Tibial nerve (tissue), 4 donors: ENCODE measurements at places on chromosomes 12 and 14. TPM values are rescaled to one million over a fixed set of nuclear protein-coding genes. Genes with fewer than 3 reads are reported as not detected.

SLC8A3 gene
- total RNA-seq: 1.0 TPM

IL22 gene
- not detected for total RNA-seq

PPP4R3A gene
- total RNA-seq: 88.3 TPM

SERPINA9 gene
- total RNA-seq: not detected

TMEM63C gene
- total RNA-seq: not detected

FOXA1 gene
- not detected for total RNA-seq

ANAPC5 gene
- 145 TPM for total RNA-seq

GRCh38 chr14:37013078-37013477, 159.3 kb downstream of the SLC25A21 start:
- no peaks in the 10 kb centered on the region for H3K36me3 ChIP-seq
- no peak overlapping the region for H3K27ac ChIP-seq
- no peak overlapping the region for H3K4me3 ChIP-seq
- DNase-seq: no peak
- H3K4me1 ChIP-seq: no peaks in the 10 kb centered on the region
- no peaks in the 10 kb centered on the region for H3K27me3 ChIP-seq

DNA sequence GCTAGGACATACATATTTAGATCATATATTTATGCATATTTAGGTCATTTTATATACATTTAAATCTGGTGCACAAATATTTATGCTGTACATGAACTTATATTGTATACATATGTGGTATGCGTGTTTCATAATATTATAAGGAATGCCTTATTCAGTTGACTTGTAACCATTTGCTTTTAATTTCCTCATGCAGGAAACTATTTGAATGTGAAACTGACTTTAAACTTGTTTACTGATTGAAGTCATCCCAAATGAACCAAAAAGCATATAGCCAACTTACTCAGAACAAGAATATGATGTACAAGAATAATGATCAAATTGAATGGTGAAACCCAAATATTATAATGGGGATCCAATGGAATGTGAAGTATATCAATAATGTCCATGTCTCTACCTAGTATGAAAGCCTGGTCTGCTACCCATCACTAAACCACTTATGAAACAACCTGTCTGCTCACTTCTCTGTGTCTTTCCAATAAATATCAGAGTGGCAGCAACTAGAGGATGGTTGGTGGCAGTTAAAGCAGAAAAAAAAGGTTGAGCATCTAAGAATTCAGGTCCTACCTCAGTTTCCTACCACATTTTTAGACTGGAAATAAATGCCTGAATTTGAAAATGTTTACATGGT, 38.3 kb downstream of the RPS6KA5 start:
- no peak for DNase-seq
- H3K4me3 ChIP-seq: no peak overlapping the region
- H3K36me3 ChIP-seq: no peaks in the 10 kb centered on the region
- no peaks in the 10 kb centered on the region for H3K4me1 ChIP-seq

- no peaks in the 10 kb centered on the region for H3K36me3 ChIP-seq
- no peaks in the 10 kb centered on the region for H3K4me1 ChIP-seq
- H3K27ac ChIP-seq: no peak overlapping the region
- H3K4me3 ChIP-seq: no peak overlapping the region
- H3K27me3 ChIP-seq: no peaks in the 10 kb centered on the region
These were observed 66.6 kb downstream of the FLRT2 start for GRCh38 chr14:85596562-85596961.

DNA sequence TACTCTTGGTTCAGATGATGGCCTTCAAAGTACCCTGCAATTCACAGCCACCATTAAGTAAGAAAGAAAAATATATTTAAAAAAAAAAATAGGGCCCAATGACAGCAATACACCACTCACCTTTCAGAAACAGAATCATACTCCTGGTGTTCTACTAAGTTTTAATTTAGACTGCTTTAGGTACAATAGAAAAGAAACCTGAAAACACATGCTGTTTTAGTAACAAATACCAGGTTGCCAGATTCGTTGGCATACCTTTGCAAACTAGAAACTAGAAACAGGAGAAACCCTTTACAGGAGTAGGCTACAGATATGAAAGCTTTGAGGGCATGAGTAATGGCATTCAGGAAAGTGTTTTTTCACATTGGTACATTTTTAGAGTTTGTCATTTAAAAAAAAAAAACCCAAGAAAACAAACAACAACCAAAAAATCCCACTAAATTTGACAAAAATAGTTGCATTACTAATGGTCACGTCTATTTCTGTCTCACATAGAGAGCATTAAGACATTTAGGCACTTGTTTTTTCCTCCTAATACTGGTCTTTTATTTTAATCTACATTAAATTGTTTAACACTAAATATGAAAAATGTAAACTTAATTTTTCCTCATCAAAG, 4.0 kb downstream of the SIX1 start:
- H3K36me3 ChIP-seq: no peaks in the 10 kb centered on the region
- H3K27ac ChIP-seq: no peak overlapping the region
- DNase-seq: no peak
- H3K4me3 ChIP-seq: no peak overlapping the region
- H3K27me3 ChIP-seq: peaks cover 100% of the 10 kb centered on the region

- no peak overlapping the region for H3K27ac ChIP-seq
- no peaks in the 10 kb centered on the region for H3K4me1 ChIP-seq
- no peaks in the 10 kb centered on the region for H3K27me3 ChIP-seq
- H3K36me3 ChIP-seq: no peaks in the 10 kb centered on the region
- no peak for DNase-seq
These were observed 79.8 kb downstream of the TTC9 start for GRCh38 chr14:70721542-70721941.

DNA sequence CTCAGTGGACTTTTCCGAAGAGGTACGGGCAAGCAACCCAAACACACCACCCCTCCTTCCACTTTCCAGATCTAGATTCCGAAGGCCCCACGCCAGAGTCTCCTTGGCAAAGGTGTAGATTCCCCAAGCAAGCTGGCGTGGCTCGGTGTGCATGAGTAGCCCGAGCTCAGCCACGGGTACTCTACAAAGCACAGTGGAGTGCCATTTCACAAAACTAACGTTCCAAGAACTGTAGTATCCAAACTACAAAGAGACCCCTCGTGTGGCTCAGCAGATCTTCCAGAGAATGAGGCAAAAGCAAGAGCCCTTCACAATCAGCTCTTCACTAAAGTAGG, 72.1 kb downstream of the FOXN3 start:
- peaks cover under 1% of the 10 kb centered on the region for H3K4me1 ChIP-seq
- H3K27ac ChIP-seq: no peak overlapping the region
- H3K27me3 ChIP-seq: no peaks in the 10 kb centered on the region
- H3K4me3 ChIP-seq: no peak overlapping the region

GRCh38 chr14:83372271-83372670, 1838.6 kb upstream of the SEL1L start:
- H3K27ac ChIP-seq: no peak overlapping the region
- H3K4me3 ChIP-seq: no peak overlapping the region
- H3K27me3 ChIP-seq: no peaks in the 10 kb centered on the region
- H3K36me3 ChIP-seq: no peaks in the 10 kb centered on the region
- DNase-seq: no peak
- no peaks in the 10 kb centered on the region for H3K4me1 ChIP-seq

GRCh38 chr12:3655328-3655900, 97.5 kb downstream of the CRACR2A start:
- H3K4me1 ChIP-seq: no peaks in the 10 kb centered on the region
- peaks cover 19% of the 10 kb centered on the region for H3K36me3 ChIP-seq
- no peaks in the 10 kb centered on the region for H3K27me3 ChIP-seq
- no peak overlapping the region for H3K27ac ChIP-seq
- DNase-seq: no peak
- no peak overlapping the region for H3K4me3 ChIP-seq

DNA sequence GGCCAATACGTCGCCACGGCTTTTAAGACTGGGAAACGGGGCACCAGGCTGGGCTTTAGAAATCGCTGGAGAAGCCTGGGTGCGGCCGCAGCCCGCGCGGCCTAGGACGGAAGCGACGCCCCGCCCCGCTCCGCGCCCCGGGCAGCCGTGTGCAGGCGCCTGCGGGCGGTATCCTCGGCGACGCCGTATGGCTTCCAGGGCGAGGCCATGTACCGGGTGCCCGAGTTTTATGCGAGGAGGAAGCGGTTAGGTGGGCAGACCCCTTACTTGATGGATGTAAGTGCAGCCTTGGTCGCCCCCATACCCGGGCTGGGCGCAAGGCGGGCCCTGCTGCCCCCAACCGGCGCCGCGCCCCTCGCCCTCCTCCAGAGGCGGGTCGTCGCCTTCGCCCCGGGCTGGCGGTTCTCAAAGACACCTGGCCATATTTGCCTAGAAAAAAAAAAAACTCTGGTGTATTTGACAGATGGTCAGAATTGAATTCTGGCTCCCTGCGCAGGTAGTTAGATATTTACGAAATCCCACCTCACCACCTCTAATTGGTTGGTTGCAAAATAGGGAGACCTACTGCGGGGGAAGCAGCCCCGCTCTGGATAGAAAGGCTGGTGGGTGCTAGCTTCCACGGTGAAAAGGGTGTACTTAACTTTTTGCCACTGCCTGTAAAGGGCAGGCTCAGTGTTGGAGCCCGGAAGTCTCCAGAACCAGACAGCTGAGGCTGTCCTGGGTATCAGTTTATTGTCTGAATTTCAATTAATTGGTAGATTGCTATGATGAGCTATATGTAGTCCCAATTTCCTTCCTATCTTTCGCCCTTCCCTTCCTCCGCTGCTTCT, at the start of gene PPP1R36:
TSS of gene PPP1R36 (plus strand) at position 171 of the 830 bp plus-strand sequence. CDS start at position 208, 37 bp downstream.
- H3K36me3 ChIP-seq: no peaks in the 10 kb centered on the region
- peaks cover 10% of the 10 kb centered on the region for H3K27me3 ChIP-seq
- peak within 1 kb of the TSS; percentile 72 for H3K27ac ChIP-seq
- peak within 1 kb of the TSS; percentile 51 for H3K4me3 ChIP-seq
- peaks cover 15% of the 10 kb centered on the region for H3K4me1 ChIP-seq

DNA sequence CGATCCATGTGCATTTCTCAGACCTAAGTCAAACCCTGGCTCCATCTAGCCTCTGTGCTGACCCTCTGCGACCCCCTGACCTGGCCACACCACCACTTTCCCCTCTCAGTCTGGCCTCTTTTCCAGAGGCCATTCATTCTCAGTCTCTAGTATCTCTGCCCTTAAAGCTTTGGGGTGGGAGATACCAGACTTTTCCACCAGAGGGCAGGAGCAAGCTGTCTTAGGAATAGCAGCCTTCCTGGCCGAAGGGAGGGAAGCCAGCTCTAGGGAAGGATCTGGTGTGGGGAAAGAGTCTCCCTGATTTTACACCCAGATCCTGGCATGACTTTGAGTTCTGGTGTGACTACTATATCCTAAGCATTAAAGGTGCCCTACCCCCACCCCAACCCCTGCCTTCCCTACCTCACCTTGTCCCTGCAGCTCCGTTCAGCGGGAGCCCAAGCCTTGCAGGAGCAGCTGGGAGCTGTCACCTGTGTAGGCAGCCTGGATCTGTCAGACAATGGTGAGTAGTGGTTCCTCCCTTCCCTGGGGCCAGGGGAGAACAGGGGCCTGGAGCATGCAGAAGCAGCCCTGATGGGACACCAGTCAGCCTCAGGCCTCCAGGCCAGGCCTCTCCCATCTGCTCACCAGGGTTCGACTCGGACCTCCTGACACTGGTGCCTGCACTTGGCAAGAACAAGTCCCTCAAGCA, 6.6 kb downstream of the CARMIL3 start:
- no peak overlapping the region for H3K27ac ChIP-seq
- peak; percentile 64 for DNase-seq
- H3K36me3 ChIP-seq: no peaks in the 10 kb centered on the region
- no peak overlapping the region for H3K4me3 ChIP-seq
- no peaks in the 10 kb centered on the region for H3K27me3 ChIP-seq
- no peaks in the 10 kb centered on the region for H3K4me1 ChIP-seq

GRCh38 chr12:107514887-107515445, 170.6 kb upstream of the PWP1 start:
- no peaks in the 10 kb centered on the region for H3K27me3 ChIP-seq
- H3K4me3 ChIP-seq: no peak overlapping the region
- peak overlapping the region; percentile 54 for H3K27ac ChIP-seq
- no peaks in the 10 kb centered on the region for H3K36me3 ChIP-seq
- H3K4me1 ChIP-seq: no peaks in the 10 kb centered on the region

GRCh38 chr12:77045183-77045582, 20.2 kb downstream of the E2F7 start:
- H3K4me1 ChIP-seq: no peaks in the 10 kb centered on the region
- no peak overlapping the region for H3K27ac ChIP-seq
- no peaks in the 10 kb centered on the region for H3K36me3 ChIP-seq

DNA sequence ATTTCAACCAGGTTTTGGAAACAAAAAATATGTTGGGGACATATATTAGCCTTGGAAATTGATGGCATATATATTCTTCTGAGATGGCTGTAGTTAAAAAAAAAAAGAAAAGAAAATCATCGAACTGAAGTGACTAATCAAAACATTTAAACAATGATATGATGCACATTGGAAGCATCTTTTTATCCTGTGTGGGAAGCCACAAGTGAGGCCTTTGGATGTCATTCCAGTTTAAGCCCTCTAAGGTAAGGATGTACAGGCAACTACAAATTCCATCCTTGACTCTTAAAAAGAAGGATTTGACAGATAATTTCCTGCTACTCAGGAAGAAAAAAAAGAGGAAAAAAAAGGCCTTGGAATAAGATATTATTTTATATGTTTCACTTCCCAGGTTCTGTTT, 9.6 kb upstream of the PTPRB start:
- H3K27ac ChIP-seq: no peak overlapping the region
- DNase-seq: no peak
- H3K4me1 ChIP-seq: peaks cover 5% of the 10 kb centered on the region
- H3K4me3 ChIP-seq: no peak overlapping the region
- H3K27me3 ChIP-seq: no peaks in the 10 kb centered on the region

DNA sequence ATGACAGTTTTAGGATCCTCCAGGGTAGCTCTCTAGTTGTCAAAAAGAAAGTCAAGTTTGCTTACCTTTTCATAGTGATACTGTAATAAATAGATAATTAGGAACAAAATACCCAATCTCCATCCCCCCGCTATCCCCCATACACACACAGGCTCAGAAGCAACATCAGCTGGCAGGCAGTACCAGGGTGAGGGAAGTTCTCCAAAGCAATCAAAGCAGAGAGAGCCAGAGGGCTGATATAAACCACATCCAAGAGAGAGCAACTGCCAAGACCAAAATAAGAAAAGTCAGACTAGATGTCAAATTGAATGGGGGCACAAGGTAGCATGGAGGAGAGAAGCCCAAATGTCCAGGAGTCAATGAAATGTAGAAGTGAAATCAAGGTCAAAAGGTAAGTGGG, 80.2 kb upstream of the PTPRR start:
- H3K36me3 ChIP-seq: no peaks in the 10 kb centered on the region
- DNase-seq: no peak
- no peaks in the 10 kb centered on the region for H3K4me1 ChIP-seq
- no peaks in the 10 kb centered on the region for H3K27me3 ChIP-seq

DNA sequence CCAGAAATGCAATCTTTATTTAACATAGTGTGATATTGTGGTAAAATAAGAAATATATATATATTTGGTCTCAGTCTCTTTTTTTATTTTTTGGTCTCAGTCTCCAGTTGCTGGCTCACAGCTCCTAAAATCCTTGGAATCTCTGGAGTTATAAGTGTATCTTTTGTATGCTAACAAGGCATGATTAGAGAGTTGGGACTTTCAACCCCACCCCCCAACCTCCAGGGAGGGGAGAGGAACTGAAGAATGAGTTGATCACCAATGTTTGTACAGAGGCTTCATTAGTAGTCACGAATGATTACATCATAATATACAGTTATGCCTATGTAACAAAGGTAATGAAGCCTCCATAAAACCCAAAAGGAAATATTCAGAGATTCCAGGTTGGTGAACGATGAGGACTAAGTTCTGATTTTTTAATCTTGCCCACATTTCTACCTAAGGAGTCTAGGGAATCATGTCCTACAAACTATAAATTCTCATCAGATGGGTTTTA, 22.8 kb upstream of the LALBA start:
- H3K36me3 ChIP-seq: no peaks in the 10 kb centered on the region
- no peak overlapping the region for H3K4me3 ChIP-seq
- H3K4me1 ChIP-seq: no peaks in the 10 kb centered on the region

GRCh38 chr12:26247873-26248272, 52.5 kb downstream of the SSPN start:
- no peaks in the 10 kb centered on the region for H3K36me3 ChIP-seq
- no peak overlapping the region for H3K27ac ChIP-seq
- no peak overlapping the region for H3K4me3 ChIP-seq
- H3K27me3 ChIP-seq: no peaks in the 10 kb centered on the region
- no peak for DNase-seq
- H3K4me1 ChIP-seq: no peaks in the 10 kb centered on the region
